ENCODE measurements at places on chromosomes 5 and 9.
A peak's percentile ranks its signal among the peaks of the same experiment; 100 is the strongest.

DNA sequence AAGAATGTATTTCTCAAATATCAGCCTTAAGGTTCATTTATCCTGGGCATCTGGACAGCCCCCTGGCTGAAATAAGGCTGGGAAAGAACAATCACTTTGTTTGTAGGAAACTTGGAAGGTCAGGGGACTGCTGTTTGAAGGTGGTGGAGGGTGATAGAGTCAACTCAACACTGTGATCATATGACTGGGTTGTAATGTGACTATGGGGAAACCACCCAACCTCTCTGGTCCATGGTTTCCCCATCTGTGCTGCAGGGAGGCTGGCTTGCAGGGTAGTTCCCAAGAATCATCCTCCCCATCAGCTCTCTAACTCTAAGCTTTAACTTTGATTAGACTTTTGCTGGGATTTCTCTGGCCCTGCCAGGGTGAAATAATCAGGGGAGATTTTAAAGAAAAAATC lies 10.0 kb downstream of the INSYN2B start:
- DNase-seq = no peak

DNA sequence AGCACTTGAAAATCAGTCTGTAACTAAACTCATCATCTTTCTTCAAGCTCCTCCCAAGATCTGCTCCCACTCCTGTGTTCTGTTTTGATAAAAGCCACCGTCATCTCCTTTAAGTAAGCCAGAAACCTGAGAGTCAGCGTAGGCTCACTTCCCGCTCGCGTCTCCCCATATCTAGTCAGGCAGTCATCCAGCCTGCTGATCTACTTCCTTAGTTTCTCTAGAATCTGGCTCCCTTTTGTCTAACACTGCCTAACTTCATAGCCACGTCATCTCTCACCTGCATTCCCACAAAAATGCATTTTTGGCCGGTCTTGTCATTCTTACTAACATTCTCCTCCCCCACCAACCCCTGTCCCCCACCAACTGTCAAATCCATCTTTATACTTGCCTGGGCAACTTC lies 3.0 kb upstream of the TJP2 start:
- DNase-seq = no peak

DNA sequence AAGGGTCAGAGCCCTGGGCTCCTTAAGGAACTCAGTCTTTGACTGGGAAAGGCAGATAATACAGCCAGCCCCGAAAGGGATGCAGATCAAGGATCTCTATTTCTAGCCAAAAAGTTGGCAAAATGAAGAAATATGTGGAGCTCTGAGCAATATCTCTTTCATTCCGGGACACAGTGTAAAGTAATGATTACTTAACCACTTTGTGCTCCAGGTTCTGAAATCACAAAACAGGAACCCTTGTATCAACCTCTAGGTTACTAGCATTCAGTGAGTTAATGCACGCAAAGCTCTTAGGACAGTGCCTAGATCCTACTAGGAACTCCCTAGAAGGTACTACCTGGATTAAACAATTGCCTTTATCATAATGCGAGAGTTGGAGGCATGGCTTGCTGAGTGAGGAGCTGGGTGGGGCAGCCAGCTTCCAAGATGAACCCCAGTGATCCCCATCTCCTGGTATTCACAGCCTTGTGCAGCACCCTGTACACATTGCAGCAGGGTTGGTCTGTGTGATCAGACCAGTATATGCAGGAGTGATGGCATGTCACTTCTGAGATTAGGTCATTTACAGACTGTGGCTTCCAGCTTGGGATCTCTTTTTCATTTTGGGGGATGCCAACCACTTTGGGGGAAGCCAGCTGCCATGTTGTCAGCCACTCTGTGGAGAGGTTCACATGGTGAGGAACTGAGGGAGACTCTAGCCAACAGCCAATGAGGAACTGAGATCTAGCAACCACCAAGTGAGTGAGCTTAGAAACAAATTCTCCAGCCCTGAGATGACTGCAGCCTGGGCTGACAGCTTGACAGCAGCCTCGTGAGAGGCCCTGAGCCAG lies 103.1 kb upstream of the SLC44A1 start:
- DNase-seq = peak; percentile 47

- peak; percentile 94 for DNase-seq
Measured at GRCh38 chr9:35756275-35757225, 2.5 kb upstream of the MSMP start.

Data from Karpas-422 (cell line).